ENCODE measurements at places on chromosomes 7 and 10. TPM values are rescaled to one million over a fixed set of nuclear protein-coding genes. Genes with fewer than 3 reads are reported as not detected.

The POT1 gene
- 12.6 TPM for total RNA-seq

The LRIT1 gene
- not detected for total RNA-seq

The LRRC27 gene
- total RNA-seq = 8.9 TPM

The TRIM50 gene
- 4.6 TPM for total RNA-seq

The CHCHD3 gene
- total RNA-seq = 59.2 TPM

The C10orf62 gene
- total RNA-seq = 0.34 TPM

The MYOF gene
- 79.8 TPM for total RNA-seq

The KNDC1 gene
- 6.4 TPM for total RNA-seq

The PRRT4 gene
- total RNA-seq = 7.7 TPM

The SORBS1 gene
- 31.4 TPM for total RNA-seq

The ZNF727 gene
- not detected for total RNA-seq

The TEX47 gene
- not detected for total RNA-seq

The LIPN gene
- 0.24 TPM for total RNA-seq

The COL28A1 gene
- total RNA-seq = 3.3 TPM

The PAPSS2 gene
- 23.8 TPM for total RNA-seq

The FOXI2 gene
- 4.8 TPM for total RNA-seq

The HOXA3 gene
- 92.8 TPM for total RNA-seq

The MYO1G gene
- 0.53 TPM for total RNA-seq

The AKR1B1 gene
- total RNA-seq = 78.4 TPM

The SHH gene
- total RNA-seq = 28.3 TPM

The CDC14C gene
- total RNA-seq = not detected

The NXPH1 gene
- total RNA-seq = 0.29 TPM
